ENCODE measurements at places on chromosomes 5 and 9. TPM values are rescaled to one million over a fixed set of nuclear protein-coding genes. Genes with fewer than 3 reads are reported as not detected.

Gene PLCXD3
- under 0.01 TPM for total RNA-seq

Gene HSPB3
- not detected for total RNA-seq

Gene IFNK
- not detected for total RNA-seq

Gene ATP10B
- not detected for total RNA-seq

Gene PCDHGA3
- total RNA-seq = 2.1 TPM

Gene CDH6
- total RNA-seq = 82.3 TPM

Measured in smooth muscle cell of the umbilical artery (primary cell).